Stimulated activated naive CD4-positive, alpha-beta T cell treated with Interleukin-2 at 50 U/mL for 16 hours (primary cell): ENCODE measurements at places on chromosomes 11 and 22.
A peak's percentile ranks its signal among the peaks of the same experiment; 100 is the strongest.

DNA sequence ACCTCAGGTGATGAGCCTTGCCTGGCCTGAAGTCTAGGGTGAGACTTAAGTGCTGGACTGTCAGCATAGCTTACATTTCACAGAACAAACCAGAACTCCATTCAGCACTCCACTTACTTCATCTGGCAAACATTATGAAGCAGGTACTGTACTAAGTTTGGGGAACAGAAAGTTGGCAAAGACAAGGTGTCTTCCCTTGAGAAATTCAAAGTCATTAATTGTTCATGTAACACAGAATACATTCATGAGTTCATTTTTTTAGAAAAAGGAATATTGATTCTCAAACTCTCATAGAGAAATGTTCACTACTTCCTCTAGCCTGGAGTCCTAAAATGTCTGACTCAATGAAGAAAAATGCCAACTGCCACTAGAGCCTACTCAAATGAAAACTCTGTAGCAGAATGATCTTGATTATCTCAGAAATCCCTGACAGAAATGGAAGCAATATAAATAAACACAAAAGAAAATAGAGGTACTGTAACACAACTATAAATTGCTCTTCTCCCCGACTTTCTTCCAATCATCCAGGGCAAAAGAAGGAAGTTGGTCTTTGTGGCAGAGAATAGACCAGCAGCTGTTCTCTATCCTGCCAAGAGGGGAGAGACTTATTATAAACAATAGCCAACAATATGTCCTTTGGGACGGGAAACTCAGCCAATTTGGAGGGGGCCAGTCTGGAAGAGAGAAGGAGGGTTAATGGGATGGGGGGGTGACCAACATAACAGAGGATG lies 129.2 kb upstream of the MTMR2 start:
- no peak for DNase-seq

DNA sequence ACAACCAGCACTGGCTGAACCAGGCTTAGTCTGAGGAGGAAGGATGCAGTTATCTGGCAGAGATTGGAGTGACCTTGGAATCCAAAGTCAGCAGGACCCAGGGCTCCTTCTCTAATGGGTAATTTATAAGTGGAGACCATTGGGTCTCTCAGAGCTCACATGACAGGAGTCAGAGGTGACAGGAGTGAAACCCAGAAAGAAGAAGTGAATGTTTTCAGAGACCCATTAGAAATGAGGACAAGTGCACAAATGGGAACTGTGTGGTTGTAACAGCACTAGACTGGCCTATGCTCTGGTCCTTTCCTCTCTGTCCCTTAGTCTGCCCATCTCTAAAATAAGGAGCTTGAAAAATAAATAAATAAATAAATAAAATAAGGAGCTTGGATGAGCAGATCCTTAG lies 107.4 kb downstream of the SERGEF start:
- no peak for DNase-seq

GRCh38 chr11:1825785-1826451 lies 8.9 kb upstream of the SYT8 start:
- no peak for DNase-seq

DNA sequence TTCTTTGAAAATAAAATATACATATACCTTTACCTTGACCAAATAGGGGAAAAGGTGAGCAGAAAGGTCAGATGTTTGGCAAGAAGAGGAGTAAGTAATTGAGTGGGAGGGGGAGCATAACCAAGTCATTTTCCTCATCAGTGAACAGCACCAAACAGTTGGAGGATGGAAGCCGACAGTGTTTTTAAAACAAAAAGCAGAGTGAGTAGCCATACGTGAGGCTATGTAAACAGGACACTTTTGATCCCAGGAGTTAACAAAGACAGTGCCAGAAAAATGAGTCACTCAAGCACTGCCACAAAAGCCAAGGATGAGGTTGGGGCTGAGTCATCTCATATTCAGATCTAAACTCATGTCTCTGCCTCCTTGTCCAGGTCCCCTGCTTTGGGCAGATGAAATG lies 734.7 kb downstream of the KCNA4 start:
- no peak for DNase-seq

GRCh38 chr11:7587712-7588111 lies 73.9 kb downstream of the PPFIBP2 start:
- DNase-seq: no peak

DNA sequence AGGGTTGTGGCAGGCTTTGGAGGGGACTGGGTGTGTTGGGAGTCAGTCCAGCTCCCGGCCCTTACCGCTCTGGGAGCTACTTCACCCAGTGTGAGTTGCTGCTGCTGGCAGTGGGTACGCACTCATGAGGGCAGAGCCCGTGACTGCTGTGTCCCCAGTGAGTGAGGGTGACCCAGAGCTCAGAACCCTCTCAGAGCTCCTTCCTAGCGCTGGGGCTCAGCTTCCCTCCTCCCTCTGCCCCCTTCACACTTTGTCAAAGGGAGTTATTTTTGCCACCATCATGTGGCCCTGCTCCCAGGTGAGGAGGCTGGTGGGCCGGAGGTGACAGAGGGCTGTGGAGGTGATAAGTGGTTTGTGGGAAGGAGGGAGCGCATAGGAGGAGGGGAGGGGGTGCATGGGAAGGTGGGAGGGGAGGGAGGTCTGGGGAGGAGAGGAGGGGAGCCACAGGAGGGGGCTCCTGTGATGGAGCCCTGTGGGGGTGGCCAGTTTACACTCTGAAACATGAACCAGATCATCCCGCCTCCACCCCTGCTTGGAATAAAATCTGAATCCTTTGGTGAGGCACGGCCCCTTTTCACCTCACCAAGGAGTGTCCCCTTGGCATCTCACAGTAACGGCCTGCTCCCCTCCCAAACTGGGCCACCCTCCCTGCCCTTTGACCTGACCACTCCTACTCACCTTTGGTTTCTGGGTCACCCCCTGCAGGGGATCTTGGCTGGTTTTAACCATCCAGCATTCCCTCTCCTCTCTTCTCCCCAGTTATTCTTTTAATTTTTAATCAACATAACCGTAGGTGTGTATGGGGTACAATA lies 9.9 kb downstream of the NDUFV1 start:
- no peak for DNase-seq

DNA sequence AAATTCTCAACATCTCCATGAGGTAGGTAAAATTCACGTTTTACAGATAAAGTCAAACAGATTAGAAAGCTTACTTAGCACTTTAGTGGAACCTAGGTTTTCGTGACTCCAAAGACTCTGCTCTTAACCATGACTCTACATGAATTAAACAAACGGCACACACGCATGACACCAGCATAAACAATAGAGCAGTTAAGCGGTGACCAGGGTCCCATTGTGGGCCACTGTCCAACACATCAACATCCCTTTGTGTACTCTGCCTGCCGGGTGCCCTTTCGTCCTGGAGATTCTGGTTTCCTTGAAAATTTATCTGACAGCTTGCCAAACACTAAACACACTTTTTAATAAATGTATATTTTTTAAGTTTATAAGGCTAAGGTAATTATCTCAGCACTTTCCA lies 941.7 kb downstream of the OPCML start:
- no peak for DNase-seq

GRCh38 chr22:18075720-18076497 lies 1.9 kb upstream of the PEX26 start:
- DNase-seq: no peak

- DNase-seq: no peak
These were observed 5.0 kb downstream of the SNX19 start for GRCh38 chr11:130911306-130911705.

DNA sequence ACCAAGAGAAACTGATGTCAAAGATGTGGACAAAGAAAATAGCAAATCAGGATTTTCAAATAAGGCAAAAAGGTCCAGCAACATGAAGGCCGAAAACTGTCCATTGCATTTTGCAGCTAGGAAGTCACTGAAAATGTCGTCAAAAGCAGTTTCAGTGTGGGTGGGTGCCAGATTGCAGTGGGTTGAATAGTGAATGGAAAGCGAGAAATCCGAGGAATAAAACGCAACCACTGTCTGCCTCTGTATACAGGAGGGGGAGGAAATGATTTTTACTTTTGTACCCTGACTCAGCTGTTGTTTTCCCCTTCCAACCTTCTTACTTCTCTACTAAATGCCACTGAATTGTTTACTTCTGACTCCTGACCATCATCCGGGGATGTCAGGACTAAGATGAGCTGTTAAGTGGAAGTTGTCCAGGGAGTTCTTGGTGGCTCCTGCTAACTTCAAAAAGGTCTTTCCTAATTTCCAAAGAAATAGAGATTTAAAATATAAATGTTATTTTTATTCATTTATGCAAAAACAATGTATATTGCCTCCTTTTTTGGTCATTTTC lies 64.9 kb upstream of the BIRC3 start:
- no peak for DNase-seq

- DNase-seq: no peak
These were observed 66.5 kb downstream of the LARGE2 start for GRCh38 chr11:45988921-45989320.

DNA sequence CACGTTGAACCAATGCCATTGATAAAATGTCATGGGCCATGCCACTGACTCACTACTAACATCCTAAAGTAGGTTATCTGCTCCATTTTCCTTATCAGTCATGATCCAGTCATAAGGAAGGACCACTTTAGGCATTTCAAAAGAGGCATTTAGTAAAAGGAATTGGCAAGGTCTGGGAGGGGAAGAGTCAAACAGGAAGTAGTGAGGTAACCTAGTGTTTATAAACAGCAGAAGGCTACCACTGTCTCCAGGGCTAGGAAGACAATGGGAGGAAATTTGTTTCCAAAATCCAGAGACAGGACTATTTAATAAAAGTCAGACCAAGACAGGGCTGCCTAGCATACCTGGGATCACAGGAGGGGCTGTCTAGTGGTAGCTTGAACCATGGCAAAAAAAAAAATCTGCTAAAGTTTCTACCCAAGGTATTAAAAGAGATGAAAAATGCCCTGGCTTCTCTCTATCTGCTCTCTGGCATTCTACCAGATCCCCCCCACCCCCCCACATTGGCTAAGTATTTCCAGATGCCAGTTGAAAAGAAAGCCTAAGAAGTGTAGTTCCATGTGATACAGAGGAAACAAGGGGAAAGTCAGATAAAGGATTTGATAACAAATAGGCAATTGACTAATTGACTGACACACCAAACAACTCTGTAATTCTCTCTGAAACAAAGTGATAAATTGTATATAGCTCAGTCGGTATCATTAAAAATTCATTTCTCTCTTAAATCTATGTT lies 50.4 kb upstream of the C11orf87 start:
- DNase-seq: no peak

- no peak for DNase-seq
These were observed 90.7 kb downstream of the RTL6 start for GRCh38 chr22:44407171-44407986.

DNA sequence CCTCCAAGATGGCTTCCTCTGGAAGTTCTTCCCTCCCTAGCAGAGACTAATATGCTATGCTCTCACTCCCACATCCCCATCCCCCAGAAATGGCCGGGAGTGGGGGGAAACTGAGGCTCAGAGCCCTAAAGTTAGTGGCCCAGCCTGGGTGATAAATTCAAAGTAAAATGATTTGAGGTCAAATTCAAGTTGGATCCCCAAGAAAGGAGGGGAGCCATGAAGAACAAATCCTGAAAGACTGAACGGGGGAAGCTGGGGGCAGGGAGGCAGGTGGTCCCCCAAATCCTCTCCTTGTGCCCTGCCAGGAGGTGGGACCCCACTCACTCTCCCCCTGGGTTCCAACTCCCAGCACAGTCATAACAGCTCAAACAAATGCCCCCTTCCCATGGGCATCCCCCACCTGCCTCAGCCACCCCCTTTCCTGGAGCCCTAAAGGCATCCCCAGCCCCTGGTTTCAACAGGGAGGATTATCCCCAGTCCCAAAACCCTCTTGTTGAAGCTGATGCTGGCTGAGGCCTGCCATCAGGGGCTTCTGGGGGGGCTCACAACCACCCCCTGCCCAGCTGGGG lies 1.1 kb downstream of the CBX6 start:
- no peak for DNase-seq

DNA sequence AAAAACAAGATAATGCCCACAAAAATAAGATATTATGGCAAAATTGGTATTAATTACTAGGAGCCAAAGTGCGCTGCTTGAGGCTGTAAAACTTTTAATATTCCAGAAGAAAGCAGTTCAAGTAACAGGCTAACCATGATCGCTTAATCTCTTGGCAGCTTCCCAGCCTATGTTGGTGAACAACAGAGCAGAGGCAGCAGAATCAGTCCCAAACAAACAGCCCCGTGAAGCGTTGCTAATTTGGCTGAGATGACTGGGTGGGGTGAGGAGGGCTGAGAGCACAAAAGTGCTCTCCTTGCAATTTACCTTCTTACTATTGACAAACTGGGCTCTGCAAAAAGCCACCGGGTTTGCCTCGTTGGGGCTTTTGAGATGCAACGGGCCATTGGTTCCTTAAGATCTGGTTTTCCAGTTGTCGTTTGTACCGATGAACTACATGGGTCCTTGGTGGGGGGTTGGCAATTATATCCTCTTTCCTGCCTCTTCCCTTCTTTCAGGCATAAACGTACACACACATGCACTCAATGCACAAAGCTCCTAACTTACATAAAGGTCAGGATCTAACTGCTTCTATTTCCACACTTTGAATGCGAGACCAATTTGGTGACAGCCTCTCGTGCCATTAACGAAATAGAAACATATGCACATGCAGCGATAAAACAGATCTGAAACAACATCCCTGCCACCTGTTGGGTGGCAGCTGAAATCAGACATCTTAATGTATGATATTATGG lies 407.6 kb upstream of the CADM1 start:
- DNase-seq: no peak

- DNase-seq: peak; percentile 23
These were observed 10.1 kb downstream of the CHST1 start for GRCh38 chr11:45655347-45655756.

DNA sequence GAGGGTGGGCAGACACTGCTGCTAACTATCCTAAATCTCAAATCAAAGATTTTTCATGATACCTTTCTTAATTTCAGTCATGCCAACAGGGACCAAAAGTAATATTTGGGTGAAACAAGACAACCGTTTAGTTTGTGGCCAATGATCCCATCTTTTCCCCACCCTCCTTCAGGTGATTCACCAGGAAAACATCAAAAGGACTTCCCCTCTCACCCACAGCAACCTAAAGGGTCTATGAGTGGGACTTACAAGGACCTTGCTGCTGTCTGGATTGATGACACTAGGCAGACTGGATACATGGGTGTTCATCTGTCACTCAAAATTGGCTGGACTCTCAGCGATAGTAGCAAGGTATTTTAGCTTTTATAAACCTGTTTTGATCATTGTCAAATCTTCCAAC lies 62.0 kb upstream of the ZC3H12C start:
- no peak for DNase-seq

GRCh38 chr11:43130616-43131015 lies 181.2 kb upstream of the API5 start:
- no peak for DNase-seq
